ENCODE measurements at places on chromosomes 13 and 19.
A peak's percentile ranks its signal among the peaks of the same experiment; 100 is the strongest.

GRCh38 chr19:47560999-47561398 is 11.9 kb downstream of the ZNF541 start:
- no peak for DNase-seq

- no peak for DNase-seq
Observed at GRCh38 chr19:5238700-5239099, 101.9 kb downstream of the PTPRS start.

DNA sequence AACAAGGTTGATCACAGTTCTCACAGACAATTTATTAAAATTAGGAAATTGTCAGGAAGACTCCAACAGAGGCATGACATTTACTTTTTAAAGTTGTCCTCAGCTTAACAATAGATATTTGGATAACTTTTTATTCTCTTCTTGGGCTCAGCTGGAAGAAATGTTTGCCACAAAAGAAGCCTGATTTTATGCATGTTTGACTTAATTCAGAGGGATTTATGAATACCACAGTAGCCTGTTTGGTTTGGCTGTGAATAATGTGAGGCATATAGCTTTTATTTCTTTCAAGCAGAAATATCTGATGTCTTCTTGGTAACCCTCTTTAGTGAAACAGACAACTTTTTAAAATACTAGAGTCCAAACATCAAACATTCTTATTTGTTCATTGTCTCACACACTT is 1464.5 kb upstream of the SLC10A2 start:
- DNase-seq: no peak

GRCh38 chr19:1854039-1854541 is 5.8 kb upstream of the REXO1 start:
- DNase-seq: no peak

GRCh38 chr13:32638739-32639138 is 52.5 kb downstream of the PDS5B start:
- DNase-seq: no peak

GRCh38 chr13:36088001-36088400 is 43.2 kb downstream of the DCLK1 start:
- no peak for DNase-seq

DNA sequence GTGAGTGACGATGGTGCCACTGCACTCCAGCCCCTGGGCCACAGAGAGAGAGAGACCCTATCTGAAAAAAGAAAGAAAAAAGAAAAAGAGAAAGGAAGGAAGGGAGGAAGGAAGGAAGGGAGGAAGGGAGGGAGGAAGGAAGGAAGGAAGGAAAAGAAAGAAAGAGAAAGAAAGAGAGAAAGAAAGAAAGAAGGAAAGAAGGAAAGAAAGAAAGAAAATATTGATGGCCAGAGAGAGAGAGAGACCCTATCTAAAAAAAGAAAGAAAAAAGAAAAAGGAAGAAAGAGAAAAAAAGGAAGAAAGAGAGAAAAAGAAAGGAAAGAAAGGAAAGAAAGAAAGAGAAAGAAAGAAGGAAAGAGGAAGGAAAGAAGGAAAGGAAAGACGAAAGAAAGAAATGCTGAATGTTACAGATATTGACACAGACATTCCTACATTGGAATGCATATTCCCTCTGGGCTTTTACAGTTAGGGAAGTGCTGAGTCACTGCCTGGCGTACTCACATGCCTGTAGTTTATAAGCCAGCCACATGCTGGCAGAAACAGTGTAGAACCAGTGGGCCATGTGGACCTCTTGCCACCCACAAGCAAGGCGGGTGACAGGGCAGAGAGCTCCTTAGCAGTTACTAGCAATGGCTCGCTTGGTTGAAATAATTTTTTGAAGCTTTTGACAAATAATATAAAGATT is 34.6 kb upstream of the SLC46A3 start:
- no peak for DNase-seq

GRCh38 chr19:16771618-16772017 is 52.0 kb downstream of the NWD1 start:
- peak; percentile 74 for DNase-seq

DNA sequence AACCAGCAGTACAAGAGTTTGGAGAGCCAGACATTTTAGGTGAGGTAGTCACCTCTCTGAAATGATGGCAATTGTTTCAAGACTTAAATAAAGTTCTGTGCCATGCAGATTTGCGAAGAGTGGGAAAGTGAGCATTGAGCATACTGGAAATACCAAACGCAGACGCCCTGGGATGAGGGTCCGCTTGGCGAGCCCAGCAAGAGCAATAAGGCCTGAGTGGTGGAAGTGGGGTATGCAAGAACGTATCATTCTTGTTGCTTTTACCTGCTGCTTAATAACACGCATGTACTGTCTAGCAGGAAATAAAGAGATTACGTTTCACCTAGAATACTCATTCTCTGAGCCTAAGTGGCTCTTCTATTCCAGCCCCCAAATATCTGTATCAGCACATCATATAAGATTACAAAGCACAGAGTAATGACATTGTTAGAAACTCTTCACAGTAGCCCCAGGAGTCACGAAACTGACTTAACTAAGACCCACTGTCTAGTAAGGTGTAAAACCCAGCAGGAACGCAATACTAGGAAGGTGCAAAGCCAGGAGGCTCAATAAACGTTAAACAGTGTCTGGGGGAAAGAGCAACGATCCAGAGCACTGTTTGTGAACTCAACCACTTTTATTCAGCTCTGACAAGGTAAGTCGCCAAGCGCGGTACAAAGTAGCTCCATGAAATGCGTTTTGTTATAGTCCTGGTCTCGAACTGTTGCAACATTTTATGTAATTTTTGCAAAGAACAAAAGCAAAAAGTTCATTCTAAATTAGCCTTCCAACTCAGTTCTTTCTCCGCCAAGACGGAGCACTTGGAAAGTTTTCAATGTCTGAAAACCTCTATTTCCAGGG is 1.2 kb downstream of the RCBTB2 start:
- DNase-seq: peak; percentile 41

DNA sequence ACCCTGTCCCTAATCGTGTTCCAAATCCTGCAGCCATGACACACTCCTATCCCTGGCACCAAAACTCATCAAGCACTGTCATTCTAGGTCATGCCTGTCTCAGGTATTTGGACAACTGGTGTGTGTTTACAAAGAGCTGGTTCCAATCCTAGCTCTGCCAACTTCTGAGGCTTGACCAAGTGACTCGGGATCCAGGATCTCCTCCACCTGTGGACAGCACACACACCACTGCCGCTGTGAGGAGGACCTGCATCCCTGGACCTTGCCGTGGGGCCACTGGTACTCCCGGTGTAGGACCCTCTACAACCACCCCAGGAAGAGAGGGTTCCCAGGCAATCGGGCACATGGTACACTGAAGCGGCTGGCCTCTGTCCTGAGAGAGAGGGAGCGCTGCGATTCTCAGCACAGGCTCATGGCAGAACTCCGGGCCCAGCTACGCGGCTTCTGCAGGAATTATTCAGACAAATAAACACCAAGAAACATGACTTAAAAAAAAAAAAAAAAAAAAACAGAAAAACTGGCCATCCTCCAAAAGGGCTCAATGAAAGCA is 20.4 kb downstream of the MLLT1 start:
- no peak for DNase-seq

DNA sequence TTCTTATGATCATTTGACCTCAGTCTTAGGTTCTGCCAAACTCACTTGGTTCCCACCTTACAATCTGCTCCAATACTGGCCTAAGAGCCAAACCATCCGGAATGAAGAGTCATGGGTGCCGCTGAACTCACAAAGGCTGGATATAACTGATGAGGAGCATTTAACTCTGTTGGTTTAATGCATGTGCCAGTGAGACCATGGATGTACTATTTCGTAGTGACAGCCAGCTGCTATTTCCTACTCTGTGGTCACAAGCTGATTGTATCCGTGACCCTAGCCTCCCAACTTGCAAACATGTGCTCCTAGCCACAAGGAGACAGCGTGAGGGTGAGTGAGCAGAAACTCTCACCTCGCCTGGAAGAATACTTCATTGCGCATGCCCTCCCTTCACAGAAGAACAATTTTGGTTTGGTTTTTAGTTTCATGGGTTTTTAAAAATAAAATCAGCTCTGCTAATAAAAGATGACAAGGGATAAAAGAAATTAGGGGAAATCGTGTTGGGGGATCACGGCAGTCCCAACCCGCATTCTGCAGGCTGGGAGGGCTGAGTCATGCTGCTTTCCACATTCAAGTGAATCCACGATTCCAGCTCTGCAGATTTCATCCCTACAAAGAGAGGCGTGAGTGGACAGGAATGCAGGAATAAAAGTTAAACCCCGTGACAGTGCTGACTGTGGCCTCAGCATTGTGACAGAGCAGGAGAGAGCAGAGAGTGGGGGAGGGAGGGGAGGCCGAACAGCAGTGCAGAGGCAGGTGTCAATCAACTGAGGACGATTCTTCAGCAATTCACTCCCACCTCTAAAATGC is 66.8 kb upstream of the RAP2A start:
- no peak for DNase-seq

DNA sequence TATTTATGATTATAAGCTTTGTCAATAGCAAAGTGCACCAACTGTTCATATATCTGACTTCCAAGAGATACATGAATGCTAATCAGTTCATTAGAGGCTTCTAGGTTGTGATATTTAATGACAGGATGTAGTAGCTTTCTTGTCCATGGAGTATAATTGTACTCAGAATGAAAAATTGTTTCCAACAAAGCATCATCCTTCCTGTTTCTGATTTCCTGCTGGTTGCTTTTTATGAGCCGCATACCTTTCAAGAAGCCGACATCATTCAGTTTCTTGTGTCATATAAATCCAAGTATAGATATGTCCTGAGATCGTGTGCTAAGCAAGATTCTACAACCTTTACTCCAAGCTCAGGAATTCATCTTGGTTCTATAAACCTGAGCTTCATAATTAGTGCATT is 326.6 kb downstream of the DIAPH3 start:
- DNase-seq: no peak

DNA sequence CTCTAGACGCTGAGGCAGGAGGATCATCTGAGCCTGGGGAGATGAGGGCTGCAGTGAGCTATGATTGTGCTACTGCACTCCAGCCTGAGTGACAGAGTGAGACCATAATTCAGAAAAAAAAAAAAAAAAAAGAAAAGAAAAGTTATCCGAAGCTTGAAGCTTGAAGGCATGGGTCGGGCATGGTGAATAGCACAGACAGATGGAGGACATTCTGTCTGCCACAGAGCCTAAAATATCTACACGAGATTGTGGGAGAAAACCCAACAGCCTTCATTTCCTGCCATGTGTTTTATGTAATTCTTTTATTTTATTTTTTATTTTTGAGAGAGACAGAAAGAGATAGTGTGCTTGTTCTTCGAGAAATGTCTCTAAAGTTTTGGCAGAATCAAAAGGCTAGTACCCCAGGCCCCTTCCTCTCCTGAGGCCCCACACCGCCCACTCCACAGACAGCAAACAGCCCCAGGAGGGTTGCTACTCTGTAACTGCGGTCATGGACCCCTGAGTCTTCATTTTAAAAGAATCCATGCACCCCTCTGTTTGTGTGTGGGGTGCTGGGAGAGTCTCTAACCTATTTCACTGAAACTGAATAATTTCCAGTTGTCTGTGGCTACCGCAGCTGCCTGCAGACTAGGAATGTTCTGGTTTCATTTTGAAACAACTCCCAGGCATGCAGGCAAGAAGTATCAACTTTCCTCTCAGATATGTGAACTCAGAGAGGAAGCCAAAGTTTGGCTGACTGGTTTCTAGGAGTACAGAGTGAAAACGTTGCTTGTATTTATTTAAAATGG is 38.4 kb upstream of the RCBTB2 start:
- DNase-seq: no peak

DNA sequence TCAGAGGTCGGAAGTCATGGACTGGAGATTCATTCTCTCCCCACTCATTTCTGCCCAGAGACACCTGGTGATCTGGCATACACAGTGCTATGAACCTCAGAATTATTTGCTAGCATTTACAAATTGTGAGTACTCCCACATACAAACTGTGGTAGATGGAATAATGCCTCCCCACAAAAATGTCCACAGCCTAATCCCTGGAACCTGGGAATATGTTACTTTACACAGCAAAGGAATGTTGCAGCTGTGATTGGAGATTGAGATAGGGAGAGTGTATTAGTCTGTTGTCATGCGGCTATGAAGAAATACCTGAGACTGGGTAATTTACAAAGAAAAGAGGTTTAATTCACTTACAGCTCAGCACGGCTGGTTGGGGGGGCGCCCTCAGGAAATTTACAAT is 3.1 kb upstream of the UQCRFS1 start:
- no peak for DNase-seq

- DNase-seq: peak; percentile 74
Observed at GRCh38 chr19:51887522-51888498, at the start of gene ZNF577. Gene ZNF577 (minus strand): TSS chr19:51887951. CDS start chr19:51880382, 7,569 bp downstream.

- no peak for DNase-seq
Observed at GRCh38 chr13:34410678-34411077, 531.4 kb upstream of the NBEA start.

GRCh38 chr19:3849787-3850186 is 19.1 kb downstream of the ZFR2 start:
- no peak for DNase-seq
